Heart right ventricle (tissue), 16 donors: ENCODE measurements at places on chromosomes 16 and 17. TPM values are rescaled to one million over a fixed set of nuclear protein-coding genes. Genes with fewer than 3 reads are reported as not detected.

DNA sequence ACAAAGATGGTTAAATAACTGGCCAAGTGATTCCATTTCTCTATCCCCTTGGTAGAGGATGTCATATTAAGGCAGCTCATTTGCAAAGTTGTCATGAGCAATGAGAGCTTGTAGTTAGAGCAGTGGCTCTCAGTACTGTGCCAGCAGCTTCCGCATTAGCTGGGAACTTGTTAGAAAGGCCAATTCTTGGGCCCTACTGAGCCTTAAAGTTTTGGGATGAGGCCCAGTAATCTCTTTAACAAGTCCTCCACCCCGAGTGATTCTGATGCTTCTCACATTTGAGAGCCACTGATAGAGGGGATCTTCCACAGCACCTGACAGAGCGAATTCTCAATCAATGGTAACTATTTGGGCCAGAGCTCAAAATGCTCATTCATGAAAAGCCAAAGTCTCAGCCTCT lies 20.2 kb upstream of the CCL1 start:
- no peak for DNase-seq

DNA sequence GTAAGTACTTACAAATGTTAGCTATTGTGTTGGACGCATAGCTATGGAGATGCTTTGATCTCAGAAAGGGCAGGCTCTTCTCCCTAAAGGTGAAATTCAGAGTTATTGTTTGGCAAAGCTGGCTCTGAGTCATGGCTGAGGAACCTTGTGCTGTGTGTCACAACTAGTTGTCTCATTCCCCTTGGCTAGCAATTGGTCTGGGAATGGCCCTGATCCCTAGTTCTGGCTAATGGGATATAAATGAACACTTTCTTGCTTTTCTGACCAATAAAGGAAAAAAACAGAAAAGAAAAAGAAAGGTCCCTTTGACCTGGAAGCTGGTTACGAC lies 210.6 kb downstream of the MAP2K4 start:
- no peak for DNase-seq

Gene HOXB7
- total RNA-seq = not detected

DNA sequence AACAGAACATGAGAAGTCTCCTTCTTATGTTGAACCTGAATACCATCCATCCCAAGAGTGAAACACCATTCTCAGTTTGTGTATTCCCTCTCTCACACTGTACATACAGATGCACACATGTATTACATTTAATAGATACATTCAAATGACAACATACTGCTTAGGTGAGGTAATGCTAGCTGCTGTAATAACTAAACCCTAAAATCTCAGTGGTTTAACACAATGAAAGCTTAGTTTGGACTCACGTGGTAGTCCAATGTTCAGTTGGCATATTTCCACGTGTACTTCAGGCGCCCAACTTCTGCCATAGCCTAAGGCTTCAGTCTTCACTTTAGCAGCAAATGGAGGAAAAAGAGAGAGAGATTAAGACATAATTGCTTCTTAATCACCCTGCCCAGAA lies 351.1 kb upstream of the PMFBP1 start:
- DNase-seq = no peak

Gene TAOK1
- 86.9 TPM for total RNA-seq

GRCh38 chr16:12780467-12780866 lies 23.2 kb downstream of the CPPED1 start:
- DNase-seq = no peak

DNA sequence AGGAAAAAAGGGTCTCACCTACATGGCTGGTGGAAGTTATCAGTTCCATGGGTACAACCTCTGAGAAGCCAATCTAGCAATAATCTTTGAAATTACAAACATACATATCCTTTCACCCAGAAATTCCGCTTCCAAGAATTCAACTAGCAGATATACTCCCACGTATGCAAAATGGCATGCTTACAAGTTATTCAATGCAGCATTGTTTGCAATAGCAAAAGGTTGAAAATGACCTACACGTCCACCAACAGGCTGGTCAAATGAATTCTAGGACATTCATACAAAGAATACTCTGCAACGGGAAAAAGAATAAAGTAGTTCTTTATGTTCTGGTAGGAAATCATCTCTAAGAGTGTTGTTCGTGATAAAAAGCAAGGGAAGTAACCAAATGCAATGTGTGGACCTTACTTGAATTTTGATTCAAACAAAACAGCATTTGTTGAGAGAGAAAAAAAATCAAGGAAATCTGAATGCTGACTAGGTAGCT lies 63.7 kb upstream of the NLK start:
- no peak for DNase-seq

DNA sequence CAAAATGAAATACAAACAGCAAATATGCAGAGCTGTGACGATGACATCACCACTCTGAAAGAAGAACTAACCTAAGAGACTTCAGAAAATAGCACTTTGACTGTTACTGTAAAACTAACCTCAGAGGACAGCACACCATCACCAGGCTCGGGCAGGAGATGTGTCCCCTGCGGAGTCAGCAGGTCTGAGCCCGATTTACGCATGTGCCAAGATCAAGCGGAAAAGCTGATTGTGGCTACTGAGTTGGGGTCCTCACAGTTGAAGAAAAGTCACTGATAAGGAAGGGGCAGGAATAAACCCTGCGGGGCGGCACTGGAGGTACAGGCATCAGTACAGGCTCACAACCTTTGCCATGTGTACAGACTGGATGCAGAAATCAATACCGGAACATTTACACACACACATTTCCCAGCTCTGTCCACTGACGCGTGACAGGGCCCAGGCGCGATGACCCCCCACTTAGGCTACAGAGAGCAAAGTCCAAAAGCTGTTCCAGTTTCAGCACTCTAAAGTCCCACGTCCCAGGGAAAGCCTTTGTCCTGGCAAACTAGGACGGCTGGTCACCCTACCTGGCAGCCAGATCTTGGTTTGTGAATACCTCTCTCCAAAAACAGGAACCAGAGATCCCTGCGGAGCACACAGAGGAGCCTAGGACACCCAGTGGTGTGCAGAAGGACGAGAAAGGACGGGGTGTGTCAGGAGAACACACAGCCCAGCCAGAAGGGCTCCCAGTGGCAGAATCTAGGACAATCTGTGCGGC lies 21.5 kb downstream of the TRAP1 start:
- DNase-seq = no peak

- DNase-seq = no peak
These were observed at the start of gene CCL17 for GRCh38 chr16:57403965-57404817. Gene CCL17, plus strand, starts transcription at chr16:57404767. Its CDS starts 9,166 bp downstream, at chr16:57413933.

GRCh38 chr16:4190712-4191333 lies 51.1 kb downstream of the SRL start:
- DNase-seq = no peak
